ENCODE measurements at places on chromosomes 12 and 14. TPM values are rescaled to one million over a fixed set of nuclear protein-coding genes. Genes with fewer than 3 reads are reported as not detected.

Gene KLHL33
- total RNA-seq: 0.26 TPM

Gene HOXC9
- 1.2 TPM for total RNA-seq

Gene GPR68
- 0.38 TPM for total RNA-seq

Gene KRT81
- not detected for total RNA-seq

DNA sequence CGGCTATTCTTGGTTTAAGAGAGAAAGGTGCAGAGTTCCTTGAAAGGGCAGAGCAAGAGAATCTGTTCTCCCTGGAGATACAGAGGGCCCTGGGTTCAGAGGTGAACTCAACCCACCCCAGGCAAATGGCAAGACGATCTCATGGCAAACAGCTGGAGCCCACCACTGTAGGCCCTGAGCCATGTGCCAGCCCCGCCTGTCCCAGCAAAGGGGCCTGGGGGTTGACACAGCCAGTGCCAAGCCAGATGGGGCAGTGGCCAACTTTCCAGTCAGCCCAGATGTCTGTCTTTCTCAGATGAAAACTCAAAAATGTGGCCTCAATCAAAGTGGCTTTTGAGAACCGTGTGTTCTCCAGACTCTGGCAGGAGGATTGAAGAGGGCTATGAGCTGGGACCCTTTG is 51.8 kb downstream of the ISCA2 start:
- no peaks in the 10 kb centered on the region for H3K36me3 ChIP-seq
- no peak for DNase-seq
- no peaks in the 10 kb centered on the region for H3K4me1 ChIP-seq
- H3K27ac ChIP-seq: no peak overlapping the region
- no peaks in the 10 kb centered on the region for H3K27me3 ChIP-seq

DNA sequence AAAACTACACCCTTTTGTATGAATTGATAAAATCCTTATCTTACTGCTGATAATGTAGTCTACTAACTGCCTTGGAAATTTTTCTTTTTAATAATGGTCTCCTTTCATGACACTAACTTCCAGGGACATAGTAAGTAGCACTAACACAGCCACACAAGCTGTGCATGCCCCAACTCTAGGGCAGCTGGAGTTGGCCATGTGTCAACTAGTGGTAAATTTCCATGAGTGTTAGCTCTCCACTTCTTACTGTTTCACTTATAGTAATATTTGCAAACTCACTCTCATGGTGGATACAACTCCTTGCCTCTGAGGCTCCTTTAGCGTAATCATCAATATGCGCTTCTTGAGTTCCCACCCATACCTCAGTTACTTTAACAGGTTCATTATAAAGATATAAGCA is 38.0 kb downstream of the LGR5 start:
- H3K27me3 ChIP-seq: no peaks in the 10 kb centered on the region
- no peak for DNase-seq
- no peak overlapping the region for H3K27ac ChIP-seq
- no peaks in the 10 kb centered on the region for H3K36me3 ChIP-seq

GRCh38 chr12:13697973-13698372 is 283.4 kb downstream of the GRIN2B start:
- H3K27ac ChIP-seq: no peak overlapping the region
- no peak overlapping the region for H3K4me3 ChIP-seq
- no peaks in the 10 kb centered on the region for H3K36me3 ChIP-seq
- no peaks in the 10 kb centered on the region for H3K4me1 ChIP-seq
- no peak for DNase-seq

DNA sequence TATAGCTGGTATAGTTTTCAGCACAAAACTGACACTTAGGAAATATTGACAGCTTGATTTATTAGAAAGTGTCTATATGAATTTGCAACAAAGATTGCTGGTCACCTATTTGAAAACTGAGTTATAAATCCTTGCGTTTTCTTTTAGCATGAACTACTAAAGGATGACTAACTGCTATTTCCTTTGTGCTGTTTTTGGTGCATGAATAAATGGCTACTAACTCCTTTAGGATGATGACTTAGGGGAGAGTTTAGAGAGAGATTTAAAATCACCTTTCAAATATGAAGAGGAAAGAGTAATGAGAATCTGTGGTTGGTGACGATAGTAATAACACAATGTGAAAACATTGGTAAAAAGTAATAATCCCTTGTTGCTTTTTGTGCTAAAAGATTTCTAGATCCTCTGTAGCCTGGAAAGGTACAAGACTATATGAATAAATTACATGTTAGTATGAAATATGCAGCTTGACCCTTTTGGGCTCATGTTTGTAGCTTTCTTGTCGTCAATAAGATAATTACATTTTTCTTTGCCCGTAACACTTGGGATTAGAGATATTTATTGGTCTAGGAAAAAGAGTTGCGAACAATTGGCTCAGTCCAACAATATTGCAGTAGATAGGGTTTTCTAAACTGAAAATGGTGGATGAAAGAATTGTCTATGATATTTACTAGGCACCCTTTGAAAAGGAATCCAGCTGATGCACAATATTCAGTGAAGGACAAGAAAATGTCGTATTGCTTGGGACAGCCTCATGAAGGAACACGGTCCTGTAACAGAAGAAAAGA is 453.0 kb downstream of the ADAMTS20 start:
- no peaks in the 10 kb centered on the region for H3K4me1 ChIP-seq
- DNase-seq: no peak
- H3K27me3 ChIP-seq: no peaks in the 10 kb centered on the region
- no peak overlapping the region for H3K4me3 ChIP-seq

- H3K4me1 ChIP-seq: no peaks in the 10 kb centered on the region
- no peak overlapping the region for H3K4me3 ChIP-seq
Measured at GRCh38 chr12:72033991-72034390, 95.3 kb downstream of the TPH2 start.
